ENCODE measurements at places on chromosomes 4 and X.

GRCh38 chr4:113524096-113524495 lies 237.4 kb downstream of the CAMK2D start:
- no peak for DNase-seq

- no peak for DNase-seq
Observed at GRCh38 chr4:1768367-1769034, 24.6 kb upstream of the FGFR3 start.

DNA sequence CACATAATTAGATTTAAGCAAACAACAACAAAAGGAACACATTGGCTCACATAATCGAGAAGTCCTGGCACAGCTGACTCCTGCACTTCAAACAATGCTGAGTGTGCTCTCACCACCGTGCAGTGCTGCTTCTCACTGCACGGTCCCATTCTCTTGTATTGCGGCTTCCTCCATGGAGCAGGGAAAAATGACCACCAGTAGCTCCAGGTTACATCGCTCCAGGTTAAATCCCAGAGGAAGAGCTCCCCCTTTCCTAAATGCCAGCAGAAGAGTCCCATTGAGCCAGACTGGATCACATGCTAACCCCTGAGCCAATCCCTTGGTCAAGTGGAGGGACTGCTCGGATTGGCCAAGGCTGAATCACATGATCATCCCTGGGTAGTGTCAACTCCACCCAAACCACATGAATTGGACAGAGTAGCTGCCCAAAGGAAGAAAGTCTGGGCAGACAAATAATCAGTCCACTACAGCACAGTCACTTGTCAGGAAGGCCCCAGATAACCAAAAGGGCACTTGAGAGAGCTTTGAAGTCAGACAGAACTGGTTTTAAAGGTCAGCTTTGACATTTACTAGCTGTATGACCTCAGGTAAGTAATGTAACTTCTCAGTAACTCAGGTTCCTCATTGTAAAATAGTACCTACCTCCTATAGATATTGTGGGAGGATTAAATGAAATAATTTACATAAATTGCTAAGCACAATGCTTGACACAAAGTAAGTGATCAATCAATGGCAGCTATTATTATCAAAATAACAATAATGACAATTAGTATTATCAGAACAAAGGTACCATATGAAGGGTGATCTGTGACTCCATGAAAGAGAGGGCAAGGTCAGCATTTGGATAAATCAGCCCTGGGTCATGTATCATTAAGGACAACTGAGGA lies 14.3 kb downstream of the TEC start:
- peak; percentile 73 for DNase-seq

DNA sequence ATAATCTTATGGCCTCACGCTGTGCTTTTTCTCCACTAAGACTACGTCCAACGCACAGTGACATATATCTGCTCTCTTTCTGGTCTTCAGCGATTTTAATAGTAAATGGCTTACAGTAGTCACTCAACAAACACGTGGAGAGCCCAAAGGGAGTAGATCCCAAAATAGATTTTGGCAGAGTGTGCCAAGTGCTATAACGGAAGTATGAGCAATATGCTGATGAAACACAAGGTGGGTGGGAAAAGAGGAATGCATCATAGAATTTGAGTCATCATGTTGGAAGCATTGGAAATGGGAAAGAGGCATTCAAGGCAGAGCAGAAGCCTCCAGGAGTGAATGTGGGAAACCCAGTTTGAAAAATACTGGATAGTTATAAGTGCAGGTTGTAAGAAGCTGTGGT lies 129.1 kb upstream of the LDB2 start:
- DNase-seq: no peak

DNA sequence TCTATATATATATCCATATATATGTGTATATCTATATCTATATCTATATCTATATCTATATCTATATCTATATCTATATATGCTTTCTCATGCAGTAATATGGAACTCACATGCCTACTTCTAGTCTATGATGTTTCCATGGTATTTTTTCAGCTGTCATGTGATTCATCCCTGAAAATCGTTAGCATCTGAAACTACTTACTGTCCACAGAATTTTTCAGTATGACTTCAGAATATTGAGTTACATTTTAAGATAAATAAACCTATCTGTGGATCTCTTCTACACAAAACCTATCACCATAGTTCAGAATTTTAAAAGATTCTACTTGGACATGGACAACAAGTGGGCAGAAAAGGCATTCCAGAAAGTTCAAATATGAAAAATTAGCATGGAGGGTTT lies 855.1 kb upstream of the INTU start:
- no peak for DNase-seq

DNA sequence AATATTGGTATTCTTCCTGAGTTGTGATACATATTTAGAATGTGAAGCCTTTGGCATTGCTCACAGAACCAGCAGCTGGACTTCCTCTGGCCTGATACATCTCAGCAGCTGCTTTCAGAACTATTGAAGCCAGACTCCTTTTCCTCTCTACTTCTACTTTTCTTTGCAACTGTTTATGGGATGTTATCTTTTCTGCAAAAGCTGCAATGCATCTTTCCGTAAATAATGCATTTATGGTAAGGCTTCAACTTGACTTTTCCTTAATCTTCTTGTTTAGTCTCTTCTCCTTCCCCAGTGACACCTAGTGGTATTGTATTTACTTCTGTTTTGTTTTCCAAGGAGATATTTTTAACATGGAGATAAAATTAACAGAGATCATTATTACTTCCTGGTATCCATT lies 1548.7 kb downstream of the PCDH7 start:
- DNase-seq: no peak

DNA sequence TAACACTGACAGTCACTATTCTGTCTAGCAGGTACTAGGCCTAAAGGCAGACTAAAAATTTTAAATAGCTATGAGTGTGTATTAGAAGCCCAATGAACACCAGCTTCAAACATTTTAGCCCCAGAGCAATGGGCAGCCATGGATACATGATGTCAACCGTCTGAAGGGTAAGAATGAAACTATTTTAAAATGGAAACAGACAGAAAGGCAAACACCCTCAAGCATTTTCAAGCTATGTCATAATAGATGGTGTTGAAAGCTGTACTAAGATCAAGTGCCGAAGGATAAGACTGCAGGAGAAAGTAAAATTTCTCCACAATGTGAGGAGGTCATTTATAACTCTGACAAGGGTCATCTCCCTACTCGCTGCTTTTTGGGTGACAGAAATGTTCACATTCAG lies 225.0 kb downstream of the COL25A1 start:
- DNase-seq: no peak

DNA sequence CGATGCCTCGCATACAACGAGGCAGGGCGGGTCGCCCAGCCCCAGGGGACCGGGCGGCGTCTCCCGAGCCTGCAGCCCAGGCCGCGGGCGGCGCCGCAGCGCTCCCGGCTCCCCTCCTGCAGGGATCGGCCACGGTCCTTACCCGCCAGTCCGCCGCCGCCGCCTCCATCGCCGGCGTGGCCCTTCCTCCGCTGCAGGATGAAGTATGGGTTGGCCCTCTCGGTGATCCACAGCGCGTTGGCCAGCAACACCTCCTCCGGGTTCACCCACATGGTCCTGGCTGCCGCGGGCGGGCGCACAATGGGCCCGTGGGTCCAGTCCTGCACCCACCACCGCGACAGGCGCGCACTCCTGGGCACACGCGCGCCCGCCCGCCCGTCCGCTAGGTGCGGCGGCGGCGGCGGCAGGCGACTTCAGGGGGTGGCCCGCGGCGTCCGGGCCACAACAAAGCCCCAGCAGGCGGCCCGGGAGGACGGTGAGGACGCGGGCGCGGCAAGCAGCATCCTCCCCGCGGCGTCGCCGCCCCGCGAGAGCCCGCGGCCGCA lies 339 bp downstream of the TBC1D9 start:
- no peak for DNase-seq

DNA sequence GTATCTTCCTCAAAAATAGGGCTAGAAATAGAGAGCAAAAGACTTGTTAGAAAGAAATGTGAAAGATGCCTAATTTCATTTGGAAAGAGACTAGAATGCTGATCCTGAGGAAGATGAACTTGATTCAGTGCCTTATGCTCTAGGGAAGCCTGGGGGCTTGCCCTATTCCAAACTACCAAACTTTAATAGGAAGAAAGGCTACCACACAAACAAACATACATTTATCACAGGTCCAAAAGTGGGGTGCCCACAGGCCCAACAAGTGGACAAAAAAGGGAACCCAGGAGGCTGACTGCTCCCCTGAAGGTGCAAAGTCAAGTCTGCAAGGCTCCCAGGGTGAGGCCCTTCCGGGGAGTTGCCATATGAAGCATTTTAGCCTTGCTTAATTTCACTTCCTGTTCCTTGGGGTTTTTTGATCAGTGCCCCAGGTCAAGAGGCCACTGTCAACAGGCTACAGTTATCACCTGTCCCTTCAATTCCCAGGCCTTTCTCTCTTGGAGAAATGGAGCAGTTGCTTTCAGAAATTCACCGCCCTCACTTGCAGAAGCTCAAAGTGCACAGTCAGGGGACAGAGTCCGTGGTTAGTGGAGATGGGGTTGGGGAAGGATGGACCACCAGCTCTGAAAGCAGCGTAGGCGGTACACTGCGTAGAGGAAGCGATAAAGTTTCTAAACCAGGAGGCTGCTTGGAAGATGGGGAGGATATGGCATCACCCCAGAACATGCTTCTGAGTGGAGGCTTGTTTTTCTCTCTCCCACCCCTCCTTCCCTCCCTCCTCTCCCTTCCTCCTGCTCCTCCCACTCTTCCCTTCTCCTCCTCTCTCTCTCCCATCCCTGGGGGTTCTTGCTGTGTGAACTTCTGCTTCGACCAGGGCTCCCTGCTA lies 36.4 kb downstream of the TMEM154 start:
- DNase-seq: no peak

- DNase-seq: no peak
Observed at GRCh38 chrX:117607561-117607960, 509.0 kb downstream of the KLHL13 start.

- DNase-seq: no peak
Observed at GRCh38 chr4:16129336-16129735, 45.5 kb upstream of the PROM1 start.

DNA sequence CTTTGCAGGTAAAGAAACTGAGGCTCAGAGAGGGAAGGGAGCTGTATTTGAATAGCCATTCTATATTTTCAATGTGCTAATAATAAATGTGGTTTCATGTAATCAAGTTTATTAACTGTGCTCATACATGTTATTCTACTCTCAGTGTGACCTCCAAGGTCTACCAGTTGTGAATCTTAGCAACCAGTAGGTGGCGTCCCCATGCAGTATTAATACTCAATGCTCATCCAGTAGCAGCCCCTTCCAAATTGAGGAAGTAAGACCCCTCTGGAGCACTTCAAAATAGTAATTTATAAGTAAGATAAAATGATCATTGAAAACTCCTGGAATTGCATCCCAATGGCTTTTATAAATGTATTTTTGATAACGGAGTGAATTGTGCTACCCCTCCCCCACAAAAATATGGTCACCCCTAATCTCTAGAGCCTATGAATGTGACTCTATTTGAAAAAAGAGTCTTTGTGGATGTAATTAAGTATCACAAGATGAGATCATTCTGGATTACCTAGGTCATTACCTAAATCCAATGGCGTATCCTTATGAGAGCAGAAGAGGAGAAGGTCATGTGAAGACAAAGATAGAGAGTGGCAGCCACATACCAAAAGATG lies 20.4 kb upstream of the SEPSECS start:
- DNase-seq: peak; percentile 62

GRCh38 chr4:76016393-76016792 lies 6.9 kb downstream of the CXCL10 start:
- no peak for DNase-seq

GRCh38 chrX:132648895-132649294 lies 160.1 kb upstream of the MBNL3 start:
- no peak for DNase-seq

GRCh38 chr4:52425751-52426326 lies 233.3 kb downstream of the USP46 start:
- DNase-seq: no peak

GRCh38 chrX:35445912-35446311 lies 352.2 kb upstream of the MAGEB16 start:
- DNase-seq: no peak

GRCh38 chr4:117134386-117134785 lies 49.0 kb upstream of the TRAM1L1 start:
- no peak for DNase-seq

DNA sequence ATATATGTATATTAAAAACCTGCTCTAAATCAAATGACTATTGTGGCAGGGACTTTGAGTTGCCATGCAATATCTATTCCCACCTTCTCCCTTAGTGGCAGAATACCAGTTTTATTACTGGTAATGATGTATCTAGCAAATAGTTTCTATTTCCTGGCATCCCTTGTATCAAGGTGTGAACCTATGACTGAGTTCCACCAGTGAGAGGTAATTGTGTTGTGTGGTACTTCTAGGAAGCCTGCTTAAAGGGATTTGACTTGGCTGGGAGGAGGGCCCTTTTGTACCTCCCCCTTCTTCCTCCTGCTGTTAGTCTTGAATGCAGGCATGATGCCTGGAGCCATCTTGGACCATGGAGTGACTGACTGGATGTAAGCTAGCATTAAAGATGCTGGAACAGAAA lies 65.4 kb upstream of the DYNLT3 start:
- DNase-seq: no peak

- no peak for DNase-seq
Observed at GRCh38 chrX:10577853-10578252, 42.5 kb downstream of the MID1 start.

DNA sequence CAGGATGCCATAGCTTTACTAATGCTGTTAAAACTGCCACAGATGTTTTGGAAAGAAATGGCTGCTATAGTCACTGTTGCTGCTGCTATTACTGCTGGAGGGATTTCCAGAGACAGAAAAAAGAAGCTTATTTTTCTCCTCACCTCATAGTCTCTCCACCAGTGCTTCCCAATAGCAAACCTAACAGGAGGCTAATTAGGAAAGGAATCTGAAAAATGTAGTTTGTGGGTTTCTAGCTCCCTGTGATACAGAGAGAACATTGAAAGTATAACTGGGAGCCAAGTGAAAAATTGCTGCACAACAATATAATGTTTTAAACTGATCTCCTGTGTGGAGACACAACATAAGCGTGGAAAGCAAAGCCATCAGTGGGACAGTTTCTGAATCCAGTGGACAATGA lies 8.6 kb upstream of the TSPAN7 start:
- no peak for DNase-seq

DNA sequence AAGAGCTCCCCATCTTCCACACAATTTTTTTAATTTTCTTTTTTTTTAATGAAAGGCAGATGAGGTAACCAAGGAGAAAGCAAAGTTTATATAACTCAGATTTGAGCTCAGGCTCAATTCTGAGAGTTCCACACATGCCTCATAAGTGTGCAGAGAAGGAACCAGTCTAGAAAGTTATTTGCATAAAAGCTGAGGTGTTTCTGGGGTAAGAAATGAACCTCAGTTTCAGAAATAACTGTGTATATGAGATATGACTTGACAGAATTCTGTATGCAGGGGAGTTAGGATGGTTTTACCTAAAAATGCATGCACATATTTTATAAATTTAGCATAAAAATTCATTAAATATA lies 51.3 kb downstream of the DTHD1 start:
- DNase-seq: no peak

GRCh38 chrX:38225093-38225492 lies 4.4 kb upstream of the SRPX start:
- no peak for DNase-seq

Measured in hematopoietic multipotent progenitor cell treated with erythropoietin and hydrocortisone succinate and interleukin-3 and kit ligand, for 15 days (in vitro differentiated cells).